Stimulated activated effector memory CD8-positive, alpha-beta T cell treated with anti-CD3 and anti-CD28 coated beads, Interleukin-12 subunit alpha, Interleukin-12 subunit beta, amount 100 ng/mL, for 72 hours (primary cell): ENCODE measurements at places on chromosomes 4 and X.

DNA sequence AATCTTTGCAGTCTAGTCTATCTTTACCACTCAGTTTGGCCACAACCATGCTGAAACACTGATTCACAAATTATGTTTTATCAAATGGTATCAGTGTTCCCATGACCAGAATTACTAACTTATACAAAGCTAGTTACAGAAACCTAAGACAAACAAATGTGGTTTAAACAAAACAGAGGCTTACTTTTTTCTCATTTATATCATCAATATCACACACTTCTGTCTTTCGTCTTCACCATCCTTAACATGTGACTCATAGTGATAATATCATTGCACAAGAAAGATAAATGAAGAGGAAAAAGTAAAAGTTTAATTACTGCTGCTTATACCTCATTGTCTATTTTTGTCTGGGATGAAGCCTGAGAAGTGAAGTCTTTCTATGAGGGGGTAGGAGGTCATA is 406.6 kb downstream of the PCDH10 start:
- no peak for DNase-seq

- no peak for DNase-seq
Observed at GRCh38 chrX:42680666-42681065, 97.3 kb downstream of the PPP1R2C start.

DNA sequence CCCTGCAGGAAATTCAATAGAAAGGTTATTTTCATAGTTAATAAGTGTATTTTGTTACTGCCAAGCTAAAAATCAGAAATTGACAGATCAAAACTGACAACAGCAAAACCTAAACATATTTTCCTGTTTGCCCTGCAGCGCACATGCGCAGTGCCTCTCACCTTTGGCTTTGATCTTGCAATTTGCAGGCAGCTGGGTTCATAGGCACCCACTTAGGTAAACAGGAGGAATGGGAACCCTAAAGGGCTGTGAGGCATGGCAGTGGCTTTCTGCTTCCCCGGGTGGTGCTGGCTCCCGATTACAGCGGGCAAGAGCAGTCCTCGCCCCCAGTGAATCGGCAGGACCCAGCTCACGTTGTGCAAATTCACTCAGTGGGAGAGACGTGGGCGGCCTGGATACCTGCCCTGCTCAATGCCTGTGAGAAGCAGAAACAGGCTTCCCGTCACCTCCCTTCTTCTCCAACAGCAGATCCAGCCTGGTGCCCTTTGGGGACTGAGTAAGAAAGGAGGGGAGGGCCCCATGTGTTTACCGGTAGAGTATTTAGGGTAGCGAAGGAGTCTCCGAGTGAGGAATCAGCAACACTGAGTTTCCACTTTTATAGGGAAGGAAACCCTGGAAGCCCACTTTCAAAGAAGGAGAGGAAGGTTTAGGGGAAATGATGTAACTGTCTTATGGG is 25.7 kb downstream of the CCKAR start:
- DNase-seq = no peak

DNA sequence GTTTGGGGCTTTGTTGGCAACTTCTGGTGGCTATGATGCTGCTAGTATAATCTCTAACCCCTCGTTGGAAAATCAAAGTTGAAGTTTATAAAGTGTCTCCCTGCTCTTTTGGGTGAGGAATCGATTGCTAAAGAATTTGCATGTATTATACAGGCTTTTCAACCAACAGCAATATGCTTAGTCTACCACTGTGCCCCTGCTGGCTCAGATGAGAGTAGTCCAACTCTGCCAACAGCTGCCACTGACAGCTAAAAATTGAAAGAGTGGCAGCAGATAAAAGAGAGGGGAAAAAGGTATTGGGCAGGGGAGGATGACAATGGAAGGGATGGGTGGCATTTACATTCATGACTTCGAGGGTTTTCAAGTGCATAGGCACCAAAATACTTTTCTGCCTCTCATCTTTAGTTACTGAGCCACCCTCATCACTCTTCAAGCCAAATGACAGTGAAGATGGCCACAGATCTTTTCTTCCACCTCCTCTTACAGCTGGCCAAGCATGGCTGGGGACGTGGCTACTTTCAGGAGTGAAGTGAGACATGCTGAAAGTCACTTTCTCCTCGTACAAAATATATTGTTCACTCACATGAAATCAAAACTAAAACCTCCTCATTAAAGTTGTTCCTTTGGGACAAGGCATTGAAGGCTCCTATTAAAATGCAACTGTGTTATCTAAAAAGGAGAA is 2.7 kb upstream of the GRIA3 start:
- no peak for DNase-seq

DNA sequence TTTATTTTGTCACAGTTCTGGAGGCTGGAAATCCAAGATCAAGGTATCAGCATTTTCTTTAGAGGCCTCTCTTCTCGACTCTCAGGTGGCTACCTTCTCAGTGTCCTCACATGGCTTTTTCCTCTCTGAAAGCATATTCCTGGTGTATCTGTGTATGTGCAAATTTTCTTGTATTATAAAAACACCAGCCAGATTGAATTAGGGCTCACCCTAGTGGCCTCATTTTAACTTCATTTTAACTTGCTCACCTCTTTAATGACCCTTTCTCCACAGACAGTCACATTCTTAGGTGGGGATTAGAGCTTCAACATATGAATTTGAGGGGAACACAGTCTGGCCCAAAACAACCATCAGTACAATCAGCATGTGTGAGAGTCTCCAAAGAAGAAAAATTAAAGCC is 542.4 kb upstream of the FAM241A start:
- no peak for DNase-seq

DNA sequence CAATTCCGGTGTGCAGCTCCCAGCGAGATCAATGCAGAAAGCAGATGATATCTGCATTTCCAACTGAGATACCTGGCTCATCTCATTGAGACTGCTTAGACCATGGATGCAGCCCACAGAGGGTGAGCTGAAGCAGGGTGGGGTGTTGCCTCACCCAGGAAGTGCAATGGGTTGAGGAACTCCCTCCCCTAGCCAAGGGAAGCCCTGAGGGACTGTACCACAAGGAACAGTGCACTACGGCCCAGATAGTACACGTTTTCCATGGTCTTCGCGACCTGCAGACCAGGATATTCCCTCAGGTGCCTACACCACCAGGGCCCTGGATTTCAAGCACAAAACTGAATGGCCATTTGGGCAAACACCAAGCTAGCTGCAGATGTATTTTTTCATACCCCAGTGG is 150.0 kb downstream of the TET2 start:
- no peak for DNase-seq

- DNase-seq = no peak
Observed at GRCh38 chrX:348461-349117, 30.0 kb upstream of the GTPBP6 start.

DNA sequence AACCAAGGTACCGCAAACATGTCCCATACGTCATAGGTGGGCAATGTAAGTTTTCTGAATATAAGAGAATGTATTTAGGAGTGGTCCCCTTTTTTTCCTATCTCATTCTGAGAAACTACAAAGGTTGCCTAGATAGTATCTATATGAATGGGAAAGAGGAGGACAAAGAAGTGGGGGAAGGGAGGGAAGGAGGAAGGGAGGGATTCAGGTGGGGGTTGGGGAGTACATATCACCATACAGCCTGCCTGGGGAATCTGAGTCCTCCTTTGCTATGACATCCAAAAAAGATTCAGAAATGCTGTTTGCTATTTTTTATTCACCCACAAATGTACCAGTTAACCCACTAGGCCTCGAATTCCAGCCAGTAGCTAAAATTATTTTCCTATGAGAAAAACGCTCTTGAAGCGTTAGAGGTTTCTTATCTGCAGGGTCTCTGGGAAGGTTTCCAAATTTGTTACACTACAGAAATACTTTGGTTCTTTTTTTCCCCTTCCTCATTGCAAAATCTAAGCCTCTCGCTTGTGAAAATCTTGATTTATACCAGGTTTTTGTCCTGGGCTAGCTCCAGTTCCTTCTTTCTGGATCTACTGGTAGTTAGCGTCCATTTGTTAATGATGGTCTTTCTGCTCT is 212.9 kb downstream of the NSUN7 start:
- DNase-seq = no peak

GRCh38 chr4:104491481-104492182 is 3.1 kb downstream of the CXXC4 start:
- peak; percentile 49 for DNase-seq

DNA sequence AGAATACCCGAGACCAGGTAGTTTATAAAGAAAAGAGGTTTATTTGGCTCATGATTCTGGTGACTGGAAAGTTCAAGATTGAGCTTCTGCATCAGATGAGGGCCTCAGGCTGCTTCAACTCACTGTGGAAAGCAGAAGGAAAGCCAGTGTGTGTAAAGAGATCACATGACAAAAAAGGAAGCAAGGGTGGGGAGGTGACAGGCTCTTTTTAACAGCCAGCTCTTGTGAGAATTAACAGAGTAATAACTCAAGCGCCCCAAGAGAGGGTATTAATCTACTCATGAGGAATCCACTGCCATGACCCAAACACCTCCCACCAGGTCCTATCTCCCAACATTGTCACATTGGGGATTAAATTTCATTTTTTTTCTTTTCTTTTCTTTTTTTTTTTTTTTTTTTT is 6.3 kb upstream of the YIPF6 start:
- DNase-seq = no peak

GRCh38 chr4:91758487-91758886 is 545.3 kb upstream of the GRID2 start:
- no peak for DNase-seq

DNA sequence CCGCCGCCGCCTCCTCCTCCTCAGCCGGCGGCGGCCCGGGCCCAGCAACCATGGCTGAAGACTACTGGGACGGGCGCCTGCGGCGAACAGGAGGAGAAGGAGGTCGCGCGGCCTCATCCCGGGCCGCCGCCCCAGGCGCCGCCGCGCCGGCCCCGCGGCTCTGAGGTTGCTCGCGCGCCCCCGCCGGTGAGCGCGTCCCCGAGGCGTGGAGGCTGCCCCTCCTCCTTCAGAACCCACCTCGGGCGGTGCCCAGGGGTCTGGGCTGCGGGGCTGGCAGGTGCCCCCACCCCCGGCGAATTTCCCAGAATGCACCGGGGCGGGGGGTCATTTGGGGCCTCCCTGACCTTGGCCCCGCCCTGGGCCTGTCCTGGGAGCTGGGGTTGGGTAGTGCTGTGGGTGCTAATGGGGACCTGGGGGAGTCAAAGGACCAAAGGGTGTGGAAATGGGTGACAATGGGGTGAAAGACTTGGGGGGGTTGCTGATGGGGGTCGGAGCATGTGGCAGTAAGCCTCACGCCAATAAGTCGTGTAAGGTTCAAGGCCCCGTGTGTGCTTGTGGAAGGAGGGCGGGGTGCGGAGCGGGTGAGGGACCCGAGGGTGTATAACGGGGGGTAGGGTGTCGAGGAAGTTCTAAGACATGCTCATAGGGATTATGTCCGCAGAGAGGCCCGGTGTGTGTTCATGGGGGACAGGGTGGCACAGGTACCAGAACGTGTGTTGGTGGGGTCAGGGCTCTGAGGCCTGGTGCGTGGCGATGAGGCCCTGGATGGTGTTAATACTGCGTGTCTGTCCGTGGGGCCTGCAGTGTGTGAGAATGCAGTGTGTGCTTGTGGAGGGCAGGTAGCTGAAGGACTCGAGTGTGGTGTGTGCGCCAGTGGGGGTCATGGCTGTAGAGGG is 687 bp downstream of the CDK16 start:
- DNase-seq = peak; percentile 32

DNA sequence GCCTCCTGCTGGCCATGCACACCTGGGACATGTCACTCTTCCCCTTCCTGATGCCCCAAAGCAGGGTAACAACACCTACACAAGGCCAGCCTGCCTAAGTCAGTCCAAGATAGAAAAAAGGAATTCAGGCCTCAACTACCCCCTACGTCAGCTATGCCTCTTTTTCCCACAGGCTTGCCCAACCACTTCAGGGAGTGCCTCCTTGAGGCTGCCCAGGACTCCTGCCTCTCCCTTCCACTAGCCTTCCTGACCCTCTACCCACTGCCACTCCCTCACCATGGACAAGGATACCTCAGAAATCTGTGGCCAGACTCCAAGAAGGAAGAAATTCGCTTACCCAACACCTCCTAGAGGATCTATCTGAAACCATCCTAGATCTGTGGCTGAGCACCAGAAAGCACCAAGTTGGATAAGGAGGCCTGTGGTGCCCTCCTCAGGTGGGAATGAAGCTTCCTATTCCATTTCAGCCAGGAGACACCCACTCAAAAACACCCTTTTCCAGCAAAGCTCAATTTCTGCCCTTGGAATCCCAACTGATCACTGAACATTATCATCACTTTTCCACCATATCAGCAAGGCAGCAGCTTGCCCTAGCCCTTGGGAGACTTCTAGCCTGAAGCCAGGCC is 1.8 kb downstream of the KDM5C start:
- DNase-seq = no peak

GRCh38 chr4:99624141-99624719 is 33.4 kb downstream of the C4orf54 start:
- no peak for DNase-seq

GRCh38 chr4:56186808-56187523 is 200.3 kb downstream of the AASDH start:
- DNase-seq = no peak

DNA sequence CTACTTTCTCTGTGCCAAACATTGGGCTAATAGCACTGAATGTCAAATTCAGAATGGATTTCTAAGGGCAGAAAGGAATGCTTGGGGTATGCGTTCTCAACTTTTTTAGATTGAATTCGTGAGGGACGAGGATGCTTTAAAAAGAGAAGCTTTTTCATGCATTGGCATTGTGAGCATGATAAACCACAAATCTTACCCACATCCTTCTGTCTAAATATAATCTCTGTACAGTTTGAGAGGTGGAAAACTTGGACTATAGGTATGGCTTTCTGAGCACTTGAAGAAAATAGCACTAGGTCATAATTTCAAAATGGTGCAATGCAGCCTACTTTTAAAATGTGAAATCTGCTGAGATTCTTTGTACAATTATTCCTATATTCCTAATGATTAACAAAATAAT is 71.4 kb upstream of the HHIP start:
- no peak for DNase-seq

GRCh38 chr4:141703497-141703896 is 67.1 kb downstream of the IL15 start:
- no peak for DNase-seq

DNA sequence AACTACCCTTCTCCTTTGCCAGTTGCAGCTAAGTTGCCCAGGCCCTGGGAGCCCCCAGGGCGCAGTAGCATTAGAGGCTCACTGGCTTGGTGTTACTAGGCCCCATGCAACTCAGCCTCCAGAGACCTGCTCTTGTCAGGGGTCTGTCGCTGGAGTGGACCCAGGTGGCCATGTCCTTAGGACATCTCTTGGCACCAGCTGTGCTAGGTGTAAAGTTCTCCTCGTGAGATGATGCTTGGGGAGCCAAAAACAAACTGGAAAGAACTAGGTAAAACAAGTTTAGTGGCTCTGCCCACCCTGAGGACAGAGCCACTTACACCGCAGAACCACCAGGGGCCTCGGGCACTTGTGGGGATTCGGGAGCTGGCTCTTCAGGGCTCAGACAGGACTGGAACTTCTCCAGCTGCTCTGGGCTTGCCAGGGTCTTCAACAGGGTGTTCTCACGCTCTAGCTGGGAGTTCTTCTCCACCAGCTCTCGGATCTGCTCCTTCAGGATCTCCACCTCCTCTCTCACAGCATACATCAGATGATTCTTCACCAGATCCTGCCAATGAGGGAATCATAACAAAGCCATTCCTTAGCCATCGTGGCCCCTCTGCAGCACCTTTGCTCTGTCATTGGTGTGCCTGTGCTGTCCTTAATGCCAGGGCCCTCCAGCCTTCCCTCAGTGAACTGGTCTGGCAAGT is 61.2 kb downstream of the TSC22D3 start:
- no peak for DNase-seq
